ENCODE measurements at places on chromosomes 6 and 20.

GRCh38 chr20:63821811-63822210 lies 9.3 kb downstream of the ZBTB46 start:
- DNase-seq, result no peak

DNA sequence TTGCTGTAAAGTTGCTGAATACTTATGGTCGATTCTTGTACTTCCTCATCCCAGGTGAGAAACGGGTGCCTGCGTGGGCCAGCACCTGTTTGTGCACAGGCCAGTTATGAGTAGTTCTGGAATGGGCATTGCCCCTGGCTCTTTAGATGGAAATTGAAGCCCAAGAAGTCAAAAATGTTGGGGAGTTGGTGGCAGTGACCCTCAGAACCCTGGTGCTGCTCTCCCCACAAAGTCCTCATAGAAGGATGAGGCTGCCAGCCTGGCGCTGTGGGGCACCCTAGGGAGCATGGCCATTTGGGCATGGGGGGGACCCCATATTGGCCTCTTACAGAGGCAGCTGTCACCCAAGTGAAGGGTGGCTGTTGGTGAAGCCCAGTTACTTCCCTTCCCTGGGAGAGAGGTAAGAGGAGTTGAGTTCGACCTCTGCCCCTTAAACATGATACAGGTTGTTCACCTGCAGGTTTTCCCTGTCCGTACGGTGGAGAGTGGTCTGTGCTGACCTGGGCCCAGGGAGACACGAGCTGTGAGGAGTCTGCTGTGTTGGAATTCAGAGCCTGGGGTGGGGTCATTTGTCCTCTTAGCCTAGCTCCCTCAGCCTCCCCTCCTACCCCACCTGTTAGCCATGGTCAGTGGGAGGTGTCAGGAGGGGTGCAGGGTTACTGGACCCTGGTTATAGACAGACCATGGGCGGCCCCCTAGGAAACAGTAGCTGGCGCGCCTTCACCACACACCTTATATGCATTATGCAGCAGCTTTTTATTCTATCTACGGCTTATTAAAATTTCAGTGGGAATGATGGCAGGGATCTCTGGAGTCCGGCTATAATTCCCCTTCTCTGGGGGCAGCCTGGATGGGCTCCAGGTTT lies 4.9 kb downstream of the HMGA1 start:
- no peak for DNase-seq

- no peak for DNase-seq
Measured at GRCh38 chr20:62019881-62020492, 45.7 kb downstream of the TAF4 start.

GRCh38 chr6:43093436-43094289 lies 17.5 kb downstream of the PTK7 start:
- no peak for DNase-seq

DNA sequence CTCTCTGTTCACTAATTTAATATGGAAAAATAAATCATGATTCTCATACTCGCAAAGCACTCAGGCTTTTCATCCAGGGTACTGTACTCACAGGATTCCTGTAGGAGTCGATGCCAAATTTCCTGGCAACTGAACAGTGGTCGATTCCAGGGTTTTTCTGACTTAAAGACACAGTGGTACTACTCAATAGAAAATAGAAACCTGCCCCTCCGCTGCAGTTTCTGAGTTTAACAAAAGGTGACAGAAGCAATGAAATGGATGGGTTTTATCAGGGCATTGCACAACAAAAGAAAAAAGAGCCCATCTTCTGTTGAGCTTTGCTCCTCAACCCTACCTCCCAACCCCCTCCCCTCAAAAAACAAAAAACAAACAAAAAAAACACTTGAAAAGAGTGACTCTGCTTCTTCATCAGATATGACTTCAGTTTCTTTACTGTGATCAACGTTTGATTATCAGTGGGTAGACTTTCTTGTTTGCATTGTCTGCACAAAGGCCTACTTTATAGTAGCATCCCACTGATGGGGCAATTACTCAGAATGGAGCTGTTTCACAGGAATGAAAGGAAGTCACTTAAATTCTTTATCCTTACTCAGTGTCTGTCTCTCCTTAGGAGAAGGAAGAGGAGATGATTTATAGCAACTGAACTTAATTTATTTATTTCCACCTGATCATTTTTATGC lies 96.2 kb upstream of the FOXO3 start:
- no peak for DNase-seq

DNA sequence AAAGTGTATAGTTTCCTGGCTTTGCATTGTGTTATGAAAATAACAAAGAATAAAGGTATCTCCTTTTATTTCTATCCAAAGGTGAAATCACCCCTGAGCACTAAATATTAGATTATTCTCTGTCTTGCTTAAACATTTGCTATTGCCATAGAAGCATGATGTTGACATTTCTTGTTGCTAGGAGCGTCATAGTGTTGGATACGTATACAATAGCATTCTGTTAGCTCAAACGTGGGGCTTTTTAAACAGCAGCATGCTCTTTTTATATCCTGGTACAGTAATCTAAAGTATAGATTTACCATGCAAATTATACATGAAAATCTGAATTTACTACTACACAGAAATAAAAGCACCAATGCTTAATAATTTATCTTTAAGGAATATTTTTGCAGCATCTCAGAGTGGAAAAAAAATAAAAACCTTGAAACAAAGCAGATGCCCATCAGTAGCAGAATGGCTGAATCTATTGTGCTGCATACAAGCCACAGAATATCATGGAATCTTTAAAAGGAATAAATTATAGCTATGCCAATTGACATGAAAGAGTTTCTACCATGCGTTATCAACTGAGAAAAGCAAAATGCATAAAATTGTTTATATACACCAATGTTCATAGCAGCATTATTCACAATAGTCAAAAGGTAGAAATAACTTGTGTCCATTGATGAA lies 9.6 kb upstream of the HSF2 start:
- DNase-seq, result no peak

DNA sequence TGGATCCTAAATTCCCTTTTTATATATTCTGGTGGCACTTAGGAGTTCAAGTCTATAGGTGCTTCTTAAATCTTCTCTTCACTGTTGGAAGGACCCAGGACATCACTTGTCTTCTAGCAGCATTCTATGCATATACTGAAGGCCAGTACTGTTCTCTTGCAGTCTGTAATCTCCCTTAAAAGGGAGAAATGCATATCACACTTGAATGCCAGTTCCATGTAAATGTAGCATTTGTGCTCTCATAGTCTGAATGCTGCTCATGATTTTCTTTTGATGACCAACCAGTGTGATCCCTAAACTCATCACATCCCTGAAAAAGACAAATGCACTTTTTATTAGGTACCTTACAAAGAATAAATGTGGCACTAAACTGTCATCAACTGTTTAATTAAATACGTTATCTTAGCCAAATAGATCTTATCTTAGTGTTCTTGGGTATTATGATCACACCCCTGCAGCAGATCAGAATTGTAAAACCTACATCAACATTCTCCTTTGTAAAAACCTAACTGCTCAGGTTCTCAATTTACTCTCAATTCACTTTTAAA lies 176.1 kb downstream of the EPHA7 start:
- no peak for DNase-seq

- no peak for DNase-seq
Measured at GRCh38 chr20:23005776-23006175, 29.3 kb upstream of the SSTR4 start.

DNA sequence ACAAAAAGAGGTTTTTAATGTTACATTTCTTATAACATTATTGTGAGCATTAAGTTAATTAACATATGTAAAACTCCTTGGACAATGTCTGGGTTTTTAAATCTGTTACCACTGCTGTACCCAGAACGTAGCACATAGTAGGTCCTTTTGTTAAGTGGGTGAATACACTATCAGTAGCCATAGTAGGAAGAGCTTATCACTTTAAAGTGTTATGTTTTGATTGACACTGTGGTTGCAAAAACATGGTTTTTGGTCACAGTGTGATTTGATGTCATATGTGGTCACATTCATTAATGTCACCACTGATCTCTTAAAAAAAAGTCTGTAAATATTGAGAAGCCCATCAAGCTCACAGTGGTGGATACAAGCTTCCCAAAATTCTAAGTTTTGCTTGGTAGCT lies 160.7 kb downstream of the PLCB1 start:
- DNase-seq, result no peak

DNA sequence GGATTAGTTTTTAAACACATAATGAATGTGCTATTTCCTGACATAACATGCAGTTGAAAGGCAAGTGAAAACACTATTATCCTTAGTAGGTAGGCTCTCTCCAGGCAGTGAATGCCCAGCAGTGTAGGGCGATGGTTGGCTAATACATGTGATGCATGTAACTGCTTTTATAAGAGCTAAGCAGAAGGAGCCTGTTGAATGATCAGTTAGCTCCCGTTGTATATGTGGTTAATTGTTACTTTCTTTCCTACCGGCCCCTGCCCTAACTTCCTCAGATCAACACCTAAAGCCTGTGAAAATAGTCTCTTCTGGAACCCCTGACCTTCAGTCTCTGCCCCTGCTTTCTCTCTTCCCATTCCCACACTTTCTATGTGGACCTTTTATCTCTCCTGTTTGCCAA lies 10.5 kb downstream of the SOX4 start:
- no peak for DNase-seq

DNA sequence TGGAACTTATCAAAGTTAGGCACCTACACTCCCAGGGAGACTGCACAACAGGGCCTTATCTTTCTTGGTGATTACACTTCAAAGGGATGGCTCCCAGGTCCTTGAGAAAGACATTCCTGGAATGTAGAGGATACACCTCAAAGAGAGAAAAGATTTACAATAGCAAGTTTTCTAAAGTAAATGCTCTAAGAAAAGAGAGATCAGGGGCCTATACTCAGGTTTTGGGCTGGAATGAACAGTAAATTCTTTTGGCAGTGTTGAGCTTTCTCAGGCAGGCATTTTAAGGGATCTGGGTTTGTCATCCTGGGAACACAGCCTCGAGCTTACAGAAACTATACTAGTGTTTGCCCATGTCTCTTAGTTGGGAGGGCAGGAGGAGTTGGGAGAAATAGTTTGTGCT lies 31.7 kb upstream of the ME1 start:
- no peak for DNase-seq
